GM12878 (cell line): ENCODE measurements at places on chromosomes 4 and X.

- no peaks in the 10 kb centered on the region for H3K4me1 ChIP-seq
- H3K27me3 ChIP-seq, result no peaks in the 10 kb centered on the region
- no peak overlapping the region for H3K4me3 ChIP-seq
- no peaks in the 10 kb centered on the region for H3K36me3 ChIP-seq
Observed at GRCh38 chr4:122007016-122007415, 55.2 kb upstream of the TRPC3 start.

DNA sequence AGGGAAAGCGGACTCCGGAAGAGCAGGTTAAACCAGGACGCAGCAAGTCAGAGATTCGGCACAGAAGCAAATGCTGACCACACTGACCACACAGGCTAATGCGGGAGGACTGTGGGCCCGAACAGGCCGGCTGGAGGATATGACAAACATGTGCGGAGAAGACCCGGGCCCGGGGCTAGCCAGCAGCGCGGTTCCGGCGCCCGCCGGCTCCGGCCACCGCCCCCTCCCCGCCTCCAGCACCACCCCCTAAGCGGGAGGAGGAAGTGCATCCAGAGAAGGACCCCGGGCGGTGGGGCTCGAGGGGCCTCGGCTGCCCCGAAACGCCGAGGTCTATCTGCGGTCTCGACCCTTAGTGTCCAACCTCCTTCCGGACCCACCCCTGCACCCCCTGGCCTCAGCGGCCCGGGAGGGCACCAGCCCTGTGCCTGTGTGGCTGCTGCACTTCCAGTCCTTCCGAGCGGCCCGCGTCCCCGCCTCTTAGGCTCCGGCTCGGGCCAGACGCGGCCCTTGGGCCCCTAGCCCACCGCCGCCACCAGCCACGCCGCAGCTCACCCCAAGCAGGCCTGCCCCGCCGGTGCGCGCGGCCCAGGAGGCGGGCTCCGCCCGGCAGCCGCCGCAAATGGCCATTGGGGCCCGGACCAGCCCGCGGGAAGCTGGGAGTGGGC lies 2.1 kb downstream of the ELOVL6 start:
- peak overlapping the region; percentile 73 for H3K27ac ChIP-seq
- H3K36me3 ChIP-seq, result no peaks in the 10 kb centered on the region
- peak overlapping the region; percentile 81 for H3K4me3 ChIP-seq
- no peaks in the 10 kb centered on the region for H3K27me3 ChIP-seq
- no peak for DNase-seq
- H3K4me1 ChIP-seq, result peaks cover 21% of the 10 kb centered on the region

DNA sequence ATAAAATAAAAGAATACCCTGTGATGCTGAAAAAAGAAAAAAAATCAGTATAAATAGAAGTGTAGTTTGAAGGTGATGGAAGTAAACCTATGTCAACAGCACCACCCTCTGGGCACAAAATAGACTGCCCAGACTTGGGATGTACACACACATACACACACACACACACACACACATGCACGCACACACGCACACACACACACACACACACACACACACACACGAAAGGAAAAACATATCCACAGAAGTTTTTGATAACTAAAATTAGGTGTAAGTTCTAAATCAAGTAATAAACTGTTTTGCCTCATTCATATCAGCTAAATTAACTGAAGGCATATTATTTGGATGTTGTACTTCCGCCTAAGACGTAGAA lies 40.5 kb downstream of the ANXA5 start:
- peak; percentile 7 for DNase-seq
- H3K27me3 ChIP-seq, result no peaks in the 10 kb centered on the region
- H3K36me3 ChIP-seq, result no peaks in the 10 kb centered on the region
- H3K4me3 ChIP-seq, result no peak overlapping the region

- H3K27ac ChIP-seq, result no peak overlapping the region
- DNase-seq, result no peak
- H3K4me3 ChIP-seq, result no peak overlapping the region
- H3K36me3 ChIP-seq, result no peaks in the 10 kb centered on the region
- no peaks in the 10 kb centered on the region for H3K4me1 ChIP-seq
Observed at GRCh38 chr4:161208564-161208963, 955.2 kb downstream of the FSTL5 start.

- no peak overlapping the region for H3K4me3 ChIP-seq
- H3K27ac ChIP-seq, result no peak overlapping the region
- no peaks in the 10 kb centered on the region; the same call in 1 of the 2 replicates for H3K27me3 ChIP-seq
- no peak for DNase-seq
Observed at GRCh38 chrX:115606861-115607260, 45.9 kb downstream of the PLS3 start.

DNA sequence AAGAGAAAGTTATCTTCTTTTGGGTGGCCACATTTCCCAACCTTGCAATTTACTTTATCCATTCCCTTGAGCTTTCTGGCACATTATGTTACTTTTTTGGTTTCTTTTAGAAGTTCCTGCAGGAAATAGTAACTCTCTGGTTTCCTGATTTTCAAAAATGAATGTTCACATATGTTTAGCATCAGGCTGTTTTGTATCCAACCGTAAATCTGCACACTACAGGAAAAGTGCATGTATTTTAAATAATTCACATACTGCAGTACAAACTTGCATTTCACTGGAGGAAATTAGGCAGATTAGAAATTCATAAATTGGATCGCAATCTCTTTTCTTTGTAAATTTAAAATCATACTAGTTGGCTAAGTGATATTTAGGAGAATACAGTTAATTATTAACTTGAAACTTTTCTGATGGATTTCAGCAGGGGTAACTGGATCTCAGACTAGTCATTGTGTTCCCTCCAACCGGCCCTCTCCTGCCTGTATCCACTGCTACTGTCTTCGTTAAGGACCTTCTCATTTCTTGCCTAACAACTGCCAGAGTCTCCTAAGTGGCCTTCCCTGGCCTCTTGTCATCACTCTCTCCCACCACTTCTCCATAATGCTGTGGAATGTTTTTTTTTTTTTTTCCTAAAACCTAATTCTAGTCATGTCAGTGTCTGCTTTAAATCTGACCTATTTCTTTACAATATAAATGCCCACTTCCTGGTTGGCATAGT lies 137.2 kb downstream of the UNC5C start:
- H3K36me3 ChIP-seq, result no peaks in the 10 kb centered on the region
- no peak overlapping the region for H3K27ac ChIP-seq
- H3K27me3 ChIP-seq, result no peaks in the 10 kb centered on the region
- DNase-seq, result no peak
- H3K4me3 ChIP-seq, result no peak overlapping the region
- H3K4me1 ChIP-seq, result no peaks in the 10 kb centered on the region

DNA sequence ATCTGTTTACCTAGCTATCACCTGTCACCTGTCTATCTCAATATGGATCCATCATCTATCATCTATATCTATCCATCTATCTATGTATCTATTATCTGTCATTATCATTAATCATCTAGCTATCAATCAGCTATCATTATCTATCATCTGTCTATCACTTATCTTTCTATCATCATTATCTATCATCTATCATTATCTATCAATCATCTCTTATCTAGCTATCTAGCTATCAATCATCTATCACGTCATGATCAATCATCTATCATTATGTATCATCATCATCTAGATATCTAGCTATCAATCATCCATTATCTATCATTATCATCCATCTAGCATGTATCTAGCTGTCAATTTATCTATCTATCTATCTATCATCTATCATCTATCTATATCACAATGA lies 7.9 kb downstream of the ARSD start:
- H3K36me3 ChIP-seq, result no peaks in the 10 kb centered on the region
- H3K4me1 ChIP-seq, result no peaks in the 10 kb centered on the region
- H3K27me3 ChIP-seq, result no peaks in the 10 kb centered on the region
- H3K4me3 ChIP-seq, result no peak overlapping the region
- H3K27ac ChIP-seq, result no peak overlapping the region

- no peak overlapping the region for H3K4me3 ChIP-seq
- H3K27me3 ChIP-seq, result no peaks in the 10 kb centered on the region
- no peaks in the 10 kb centered on the region for H3K4me1 ChIP-seq
- DNase-seq, result no peak
- no peaks in the 10 kb centered on the region for H3K36me3 ChIP-seq
Observed at GRCh38 chr4:169823685-169824084, 65.9 kb upstream of the HPF1 start.

- no peak overlapping the region for H3K4me3 ChIP-seq
- H3K27ac ChIP-seq, result no peak overlapping the region
- no peaks in the 10 kb centered on the region for H3K27me3 ChIP-seq
Observed at GRCh38 chr4:158534727-158535126, 13.0 kb downstream of the RXFP1 start.

- no peak overlapping the region for H3K4me3 ChIP-seq
- no peaks in the 10 kb centered on the region for H3K27me3 ChIP-seq
- H3K36me3 ChIP-seq, result no peaks in the 10 kb centered on the region
- no peak overlapping the region for H3K27ac ChIP-seq
Observed at GRCh38 chr4:154164931-154165839, 326.4 kb downstream of the DCHS2 start.

GRCh38 chrX:83495898-83496297 lies 12.2 kb upstream of the POU3F4 start:
- H3K4me3 ChIP-seq, result no peak overlapping the region
- no peak overlapping the region for H3K27ac ChIP-seq
- DNase-seq, result no peak
- H3K36me3 ChIP-seq, result no peaks in the 10 kb centered on the region

GRCh38 chr4:186029571-186030398 lies 39.2 kb upstream of the TLR3 start:
- H3K27me3 ChIP-seq, result peaks cover 2% of the 10 kb centered on the region
- H3K4me3 ChIP-seq, result no peak overlapping the region
- no peaks in the 10 kb centered on the region for H3K36me3 ChIP-seq
- no peak for DNase-seq
- H3K4me1 ChIP-seq, result no peaks in the 10 kb centered on the region

DNA sequence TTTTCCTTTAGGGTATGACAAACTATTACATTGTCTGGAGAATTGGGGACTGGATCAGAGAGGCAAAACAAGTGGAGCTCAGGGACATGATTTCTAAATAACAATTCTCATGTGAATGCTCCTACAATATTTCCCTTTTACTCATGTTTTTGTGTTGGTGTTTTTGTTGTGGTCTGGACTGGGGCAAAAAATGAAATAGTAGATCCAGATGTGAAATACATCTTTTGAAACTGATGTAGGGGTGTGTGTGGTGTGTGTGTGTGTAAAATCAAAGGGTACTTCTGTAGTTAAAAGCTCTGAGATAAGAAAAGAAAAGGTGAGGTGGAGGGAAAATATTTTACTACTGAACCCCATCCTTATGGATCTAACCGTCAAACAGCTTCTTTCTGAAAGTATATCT lies 188.4 kb upstream of the RPL34 start:
- no peaks in the 10 kb centered on the region for H3K27me3 ChIP-seq
- H3K4me3 ChIP-seq, result no peak overlapping the region
- no peaks in the 10 kb centered on the region for H3K4me1 ChIP-seq
- H3K27ac ChIP-seq, result no peak overlapping the region
- DNase-seq, result no peak

- no peak for DNase-seq
- H3K27me3 ChIP-seq, result no peaks in the 10 kb centered on the region
- H3K27ac ChIP-seq, result no peak overlapping the region
- H3K36me3 ChIP-seq, result no peaks in the 10 kb centered on the region
Observed at GRCh38 chr4:85486425-85487086, 11.6 kb downstream of the ARHGAP24 start.

DNA sequence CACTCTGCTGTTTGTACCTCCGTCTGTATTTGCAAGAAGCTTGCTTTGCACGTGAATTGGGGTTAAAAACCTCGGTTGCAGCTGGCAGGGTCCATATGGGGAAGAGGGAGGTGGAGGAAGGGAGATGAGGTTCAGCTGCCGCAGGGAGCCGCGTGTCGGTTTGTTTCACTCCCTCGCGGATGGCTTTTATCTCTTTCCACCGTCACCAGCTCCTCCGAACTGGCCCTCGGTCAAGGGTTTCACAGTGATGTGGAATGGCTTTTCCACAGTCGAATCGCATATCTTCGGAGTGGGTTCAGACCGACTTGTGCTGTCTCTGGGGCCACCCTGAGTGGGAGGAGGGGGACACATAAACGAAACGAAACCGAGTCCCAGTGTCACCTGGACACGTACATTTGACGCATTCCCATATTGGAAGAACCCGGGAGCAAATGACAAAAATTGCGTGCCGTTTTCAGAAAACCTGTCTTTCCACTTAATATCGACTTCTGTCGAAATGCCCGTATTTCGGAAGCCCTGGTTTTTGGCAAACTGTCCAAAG lies 929 bp downstream of the ZBTB33 start:
- peak overlapping the region; percentile 68 for H3K27ac ChIP-seq
- no peak for DNase-seq

GRCh38 chr4:187576751-187577150 lies 418.8 kb upstream of the ZFP42 start:
- H3K4me3 ChIP-seq, result no peak overlapping the region
- no peak for DNase-seq
- no peaks in the 10 kb centered on the region for H3K36me3 ChIP-seq

DNA sequence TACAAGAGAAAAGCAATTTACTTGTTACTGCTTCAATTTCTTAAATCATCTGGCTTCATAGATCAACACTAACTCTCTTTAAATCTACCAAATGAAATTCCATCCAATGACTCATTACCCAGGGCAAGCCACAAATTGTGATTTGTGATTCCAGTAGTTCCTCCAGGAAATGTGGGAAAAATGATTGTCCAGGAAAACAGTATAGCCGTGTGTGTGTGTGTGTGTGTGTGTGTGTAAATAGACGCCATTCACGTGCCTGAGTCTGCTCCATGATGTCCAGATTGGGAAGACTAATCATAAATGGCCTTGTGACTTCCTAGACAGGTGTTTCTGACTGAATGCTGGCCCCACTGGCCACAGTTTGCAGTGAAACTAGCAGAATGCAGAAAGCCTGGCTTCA lies 121.3 kb downstream of the HS6ST2 start:
- no peaks in the 10 kb centered on the region for H3K4me1 ChIP-seq
- no peak overlapping the region for H3K27ac ChIP-seq
- H3K36me3 ChIP-seq, result no peaks in the 10 kb centered on the region
- no peak overlapping the region for H3K4me3 ChIP-seq
- H3K27me3 ChIP-seq, result no peaks in the 10 kb centered on the region; the same call in none of the 2 replicates

DNA sequence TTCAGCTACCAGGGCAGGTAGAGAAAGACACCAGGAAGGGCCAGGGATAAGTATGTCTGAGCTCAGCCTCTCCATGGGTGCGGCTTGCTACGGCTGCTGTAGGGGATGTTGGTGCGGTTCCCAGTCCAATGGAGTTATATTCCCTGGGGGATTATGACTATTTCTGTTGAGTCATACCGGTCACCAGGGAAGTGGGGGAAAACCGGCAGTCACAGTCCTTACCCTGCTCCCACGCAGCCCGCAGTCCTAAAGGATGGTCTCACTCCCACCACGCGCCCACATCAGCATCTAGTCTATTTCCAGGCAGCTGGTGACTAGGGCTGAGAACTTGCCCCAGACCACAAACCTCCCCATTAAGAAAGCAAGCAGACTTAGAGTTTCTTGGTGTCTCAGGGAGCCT lies 191.6 kb downstream of the VEGFC start:
- H3K36me3 ChIP-seq, result no peaks in the 10 kb centered on the region
- no peak overlapping the region for H3K27ac ChIP-seq
- no peak overlapping the region for H3K4me3 ChIP-seq
- H3K27me3 ChIP-seq, result no peaks in the 10 kb centered on the region
- DNase-seq, result no peak

DNA sequence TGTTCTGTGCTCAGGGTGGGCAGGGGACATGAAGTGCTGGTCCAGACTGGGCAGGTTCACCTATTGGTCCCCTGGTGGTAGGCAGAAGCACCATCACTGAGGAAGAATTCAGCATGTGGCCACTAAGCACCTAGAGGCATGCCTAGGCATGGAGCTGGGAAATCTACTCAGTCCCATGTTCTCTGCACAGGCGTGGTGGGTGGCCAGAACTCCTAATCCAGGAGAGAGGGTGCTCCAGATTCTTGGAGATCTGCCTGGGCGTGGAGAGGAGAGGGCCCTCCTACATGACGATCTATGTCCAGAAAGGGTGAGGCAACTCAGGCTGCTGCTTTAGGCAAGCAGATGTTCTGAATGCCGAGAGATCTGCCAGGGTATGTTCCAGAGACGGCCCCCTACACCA lies 44.6 kb upstream of the MAGEC2 start:
- H3K4me1 ChIP-seq, result no peaks in the 10 kb centered on the region
- no peak overlapping the region for H3K4me3 ChIP-seq
- no peaks in the 10 kb centered on the region for H3K36me3 ChIP-seq
- H3K27ac ChIP-seq, result no peak overlapping the region
- no peak for DNase-seq
